ENCODE measurements at places on chromosomes 12 and 14.

DNA sequence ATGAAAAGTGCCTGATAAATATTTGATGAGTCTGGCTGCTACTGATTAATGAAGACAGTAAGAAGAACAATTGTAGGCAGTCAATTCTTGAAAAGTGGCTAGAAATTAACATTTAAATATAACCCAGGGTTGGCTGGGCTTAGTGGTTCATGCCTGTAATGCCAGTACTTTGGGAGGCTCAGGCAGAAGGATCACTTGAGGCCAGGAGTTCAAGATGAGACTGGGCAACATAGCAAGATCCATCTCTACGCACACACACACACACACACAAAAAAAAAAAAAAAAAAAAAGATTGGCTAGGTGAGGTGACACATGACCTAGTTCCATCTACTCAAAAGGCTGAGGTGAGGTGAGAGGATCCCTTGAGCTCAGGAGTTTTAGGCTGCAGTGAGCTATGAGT is 7.9 kb upstream of the PLBD1 start:
- no peak for DNase-seq

- no peak for DNase-seq
Measured at GRCh38 chr14:53951627-53952303, 4.9 kb downstream of the BMP4 start.

GRCh38 chr12:4151362-4152121 is 122.0 kb upstream of the CCND2 start:
- no peak for DNase-seq

- no peak for DNase-seq
Measured at GRCh38 chr12:53103860-53104305, 597 bp downstream of the SOAT2 start.

GRCh38 chr14:81301371-81301770 is 80.6 kb upstream of the GTF2A1 start:
- DNase-seq, result no peak

DNA sequence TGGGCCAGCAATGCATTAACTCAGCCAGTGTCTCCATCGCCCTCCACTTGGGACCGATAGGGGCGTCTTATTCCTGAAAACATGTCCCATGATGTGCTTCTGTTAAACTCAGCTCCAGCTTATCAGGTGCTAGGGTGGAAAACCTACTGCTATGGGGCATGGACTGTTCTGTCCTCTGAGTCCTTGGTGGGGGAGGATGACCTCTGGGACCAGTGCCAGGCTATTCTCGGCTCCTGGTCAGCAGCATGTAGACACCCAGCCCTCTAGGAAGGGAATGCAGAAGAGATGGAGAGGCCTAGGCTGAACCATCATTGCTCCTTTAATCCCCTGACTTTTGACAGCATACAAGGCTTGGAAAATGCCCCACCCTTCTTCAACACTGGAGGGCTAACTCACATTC is 486.2 kb downstream of the MED13L start:
- DNase-seq, result no peak

DNA sequence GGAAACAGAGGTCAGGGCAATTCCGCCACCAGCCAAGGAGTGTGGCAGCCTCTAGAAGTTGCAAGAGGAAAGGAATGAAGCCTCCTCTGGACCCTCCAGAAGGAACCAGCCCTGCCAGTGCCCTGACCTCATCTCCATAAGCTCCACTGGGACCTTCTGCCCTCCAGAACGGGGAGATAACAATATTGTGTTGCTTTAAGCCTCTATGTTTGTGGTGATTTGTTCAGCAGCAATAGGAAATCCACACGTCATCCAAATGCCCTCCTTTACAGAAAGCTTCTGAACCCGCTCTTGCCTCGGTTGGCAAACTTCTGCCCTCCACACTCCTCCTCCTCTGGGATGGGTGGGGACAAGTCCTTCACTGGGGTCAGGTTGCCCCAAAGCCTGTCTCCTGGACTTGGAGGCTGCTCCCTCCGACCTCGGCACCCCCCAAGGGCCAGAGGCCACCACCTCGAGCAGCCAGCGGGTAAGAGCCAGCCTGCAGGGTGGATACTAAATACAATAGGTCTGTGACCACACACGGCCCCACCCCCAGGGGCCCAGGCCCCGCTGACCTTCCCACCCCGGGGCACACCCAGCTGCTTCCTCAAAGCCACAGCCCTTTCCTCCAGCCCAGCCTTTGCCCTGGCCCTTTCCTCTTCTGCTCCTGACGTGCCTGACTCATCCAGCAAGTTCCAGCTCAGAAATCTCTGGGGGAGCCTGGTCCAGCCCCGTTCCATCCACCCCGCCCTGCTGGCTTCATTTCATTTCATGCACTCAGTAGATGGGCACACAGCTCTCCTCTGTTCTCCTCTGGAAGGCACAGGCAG is 58.7 kb upstream of the NCOR2 start:
- DNase-seq, result no peak

DNA sequence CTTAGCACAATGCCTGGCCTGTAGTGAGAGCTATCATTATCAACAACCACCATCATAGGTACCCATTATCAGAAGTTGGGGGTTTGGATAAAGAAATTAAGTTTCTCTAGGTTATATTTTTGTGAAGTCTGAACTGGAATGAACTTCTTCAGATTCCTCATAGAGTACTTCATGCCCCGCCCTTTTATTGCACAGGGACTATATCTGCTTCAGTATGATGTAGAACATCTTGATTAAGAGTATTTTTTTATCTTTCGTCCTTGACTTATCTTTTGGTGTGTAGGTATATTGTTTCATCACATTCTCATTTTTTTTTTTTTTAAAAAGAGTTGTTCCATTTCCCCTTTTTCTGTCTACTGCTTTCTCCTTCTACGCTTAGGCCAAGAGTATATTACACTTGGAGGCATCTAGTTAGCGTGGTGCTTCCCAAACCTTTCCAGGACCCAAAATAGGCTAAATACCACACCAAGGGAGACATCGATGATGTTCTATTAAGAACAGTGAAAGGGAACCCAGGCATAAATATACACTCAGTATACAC is 467.5 kb downstream of the ZFP36L1 start:
- no peak for DNase-seq

- DNase-seq, result no peak
Measured at GRCh38 chr12:12661086-12661856, 34.7 kb downstream of the GPR19 start.

DNA sequence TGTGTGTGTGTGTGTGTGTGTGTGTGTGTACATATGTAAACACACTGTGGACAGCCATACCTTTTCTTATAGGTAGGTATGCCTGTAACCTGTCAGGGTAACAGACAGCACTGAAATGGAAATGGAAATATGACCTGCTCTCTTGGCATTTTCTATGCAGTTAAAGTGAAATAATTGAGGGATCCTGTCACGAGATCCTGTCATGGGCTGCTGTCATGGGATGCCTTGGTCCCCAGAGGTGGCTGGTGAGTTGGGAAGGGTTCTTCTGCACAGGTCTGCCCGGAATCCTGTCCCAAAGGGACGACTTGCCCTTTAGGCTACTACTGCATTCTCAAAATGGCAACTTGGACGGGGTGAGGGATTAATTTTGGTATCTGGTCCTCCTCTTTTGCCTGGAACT is 47.3 kb downstream of the ELK3 start:
- DNase-seq, result no peak

GRCh38 chr14:55451398-55451797 is 11.0 kb upstream of the TBPL2 start:
- no peak for DNase-seq

DNA sequence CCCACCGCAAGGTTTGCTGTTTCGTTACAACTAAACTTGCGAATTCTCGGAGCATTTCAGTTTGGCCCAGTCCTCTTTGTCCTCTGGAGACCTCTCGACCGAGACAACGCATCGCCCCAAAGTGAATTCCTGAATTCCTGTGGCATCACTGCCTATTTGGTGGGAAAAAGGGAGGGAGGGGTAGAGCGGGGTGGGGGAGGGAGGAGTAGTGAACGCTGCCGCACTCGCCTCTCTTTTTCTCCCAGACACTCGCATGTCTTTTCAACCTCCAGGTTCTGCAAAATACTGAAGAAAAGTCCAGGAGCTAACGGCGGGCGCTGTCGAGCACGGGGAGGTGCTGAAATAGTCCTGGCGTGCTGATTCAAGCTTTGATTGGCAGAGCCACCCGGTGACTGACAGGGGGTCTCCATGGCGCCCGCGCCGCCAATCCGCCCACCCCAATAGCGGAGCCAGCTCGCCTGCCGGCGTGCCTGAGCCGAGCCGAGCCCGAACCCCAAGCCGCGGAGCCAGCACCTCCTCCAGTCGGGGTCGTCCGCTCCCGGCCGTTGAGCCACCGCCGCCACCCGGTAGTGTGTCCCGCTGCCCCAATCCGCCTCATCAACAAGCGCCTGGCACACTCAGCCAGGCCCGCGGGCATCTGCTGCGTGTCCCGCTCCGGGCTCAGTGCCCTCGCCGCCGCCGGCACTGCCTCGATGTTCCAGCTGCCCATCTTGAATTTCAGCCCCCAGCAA is at the start of gene SIX6:
SIX6 (plus strand) TSS at position 440 of the 731 bp plus-strand sequence; CDS start at position 693, 253 bp downstream.
- DNase-seq, result no peak

DNA sequence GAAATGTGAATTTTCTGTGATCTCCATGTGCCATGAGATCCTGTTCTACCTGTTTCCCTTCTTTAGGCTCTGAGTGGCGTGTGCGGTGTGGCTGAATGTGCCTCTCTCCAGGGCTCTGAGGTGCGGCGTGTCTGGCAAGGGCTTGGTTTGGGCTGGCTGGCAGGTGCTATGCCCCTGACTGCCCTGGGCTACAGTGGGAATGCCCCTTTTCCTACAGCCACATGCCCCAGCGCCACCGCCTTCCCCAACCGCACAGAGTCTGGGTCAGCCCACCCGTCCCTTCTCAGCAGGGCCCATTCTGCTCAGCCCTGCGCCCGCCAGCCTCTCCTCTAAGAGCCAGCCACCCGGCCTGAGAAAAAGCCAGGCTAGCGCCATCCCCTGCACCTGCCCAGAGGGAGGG is 24.7 kb downstream of the BTBD6 start:
- DNase-seq, result no peak

DNA sequence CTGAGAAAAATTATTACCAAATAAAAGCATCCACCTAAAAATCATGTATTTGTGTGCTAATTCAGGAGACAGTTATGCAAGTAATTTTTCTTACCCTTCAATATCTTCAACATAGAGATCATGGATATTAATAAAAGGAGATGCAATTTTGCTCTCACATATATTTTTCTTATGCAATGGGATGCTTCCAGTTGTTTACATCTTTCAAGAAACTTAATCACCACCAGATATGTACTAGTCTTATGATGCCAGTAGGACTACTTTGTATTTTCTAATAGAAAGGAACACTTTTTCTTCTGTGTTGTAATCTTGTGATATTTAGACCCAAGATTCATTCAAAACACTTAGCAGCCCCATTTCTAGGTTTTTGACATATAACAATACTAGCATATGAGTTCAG is 107.6 kb downstream of the NAV3 start:
- no peak for DNase-seq

DNA sequence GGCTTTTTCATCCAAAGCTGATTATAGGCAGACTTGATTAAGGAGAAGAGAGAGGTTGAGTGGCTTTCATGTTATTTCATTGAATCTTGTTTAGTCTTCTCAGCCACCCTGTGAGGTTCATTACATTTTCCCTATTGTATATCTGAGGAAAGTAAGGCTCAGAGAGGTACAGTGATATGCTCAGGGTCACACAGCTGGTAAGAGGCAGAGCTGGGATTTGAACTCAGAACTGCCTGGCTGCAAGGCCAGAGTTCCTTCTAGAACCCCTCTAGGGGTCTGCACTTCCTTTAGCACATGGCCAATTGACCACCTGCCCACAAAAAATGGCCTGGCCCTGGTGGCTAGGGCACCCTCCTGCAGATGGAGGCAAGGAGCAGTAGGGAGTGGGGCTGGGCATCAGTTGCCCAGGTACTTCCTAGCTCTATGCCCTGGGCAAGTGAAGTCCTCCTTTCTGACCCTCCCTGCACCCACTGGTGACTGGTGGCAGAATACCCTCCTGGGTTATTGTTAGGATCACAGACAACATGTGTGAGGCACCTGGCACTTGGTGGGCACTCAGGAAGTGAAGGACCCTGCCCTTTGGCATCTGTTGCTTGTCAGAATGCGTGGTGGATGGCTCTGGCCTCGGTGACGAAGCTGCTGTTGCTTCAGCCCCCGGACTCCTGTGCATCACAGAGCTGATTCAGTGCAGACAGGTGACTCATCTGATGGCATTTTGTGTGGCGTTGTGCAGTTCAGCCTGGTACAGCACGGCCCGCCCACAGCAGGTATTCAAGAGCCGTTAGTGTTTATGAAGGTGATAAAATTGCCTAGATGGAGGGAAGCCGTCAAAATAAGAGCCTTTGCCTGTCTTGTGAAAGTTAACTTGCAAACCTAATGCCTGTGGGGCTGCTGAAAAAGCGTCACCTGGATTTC is 115.8 kb downstream of the SLC25A47 start:
- peak; percentile 55 for DNase-seq

DNA sequence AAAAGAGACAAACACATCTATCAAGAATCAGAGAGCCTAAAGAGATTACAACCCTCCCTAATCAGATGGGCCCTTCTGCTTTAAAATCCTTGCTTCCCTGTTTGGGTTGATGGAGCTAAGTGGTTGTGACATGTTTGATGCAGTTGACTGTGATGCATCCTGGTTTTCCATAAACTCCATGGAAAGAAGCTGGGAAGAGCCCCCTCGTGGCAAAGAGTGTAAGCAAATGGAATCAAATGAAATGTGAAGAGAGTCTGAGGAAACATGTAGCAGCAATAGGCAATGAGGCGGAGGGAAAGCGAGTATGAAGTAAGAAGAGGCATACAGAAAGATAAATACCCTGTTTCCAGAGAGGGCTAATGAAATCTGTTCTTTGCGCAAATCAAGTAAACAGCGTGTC is 70.4 kb upstream of the SLCO1C1 start:
- no peak for DNase-seq

- no peak for DNase-seq
Measured at GRCh38 chr14:75769047-75769685, 108.1 kb downstream of the TTLL5 start.

GRCh38 chr12:1525858-1526257 is 68.5 kb downstream of the FBXL14 start:
- no peak for DNase-seq

DNA sequence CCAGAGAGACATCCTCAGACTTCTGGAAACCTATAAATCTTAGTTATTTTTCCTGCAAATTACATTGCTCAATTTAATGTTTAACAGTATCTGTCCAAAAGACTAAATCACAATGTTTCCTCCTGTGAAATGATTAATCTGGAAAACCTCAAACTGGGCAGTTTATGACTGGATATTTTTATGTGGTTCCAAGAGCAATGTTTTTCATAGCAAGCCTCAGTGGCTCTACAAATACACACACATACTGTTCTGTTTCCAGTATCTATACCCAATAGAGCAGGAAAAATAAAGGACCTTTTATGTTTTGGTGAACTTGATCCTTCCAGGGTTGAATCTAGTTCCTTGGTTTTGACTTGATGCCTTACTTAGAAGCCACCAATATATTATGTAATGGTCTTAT is 9.2 kb downstream of the NID2 start:
- no peak for DNase-seq

- DNase-seq, result no peak
Measured at GRCh38 chr14:55381040-55381439, 30.6 kb downstream of the ATG14 start.

- DNase-seq, result no peak
Measured at GRCh38 chr12:43316520-43316919, 235.5 kb downstream of the ADAMTS20 start.

All from stimulated activated naive CD8-positive, alpha-beta T cell treated with anti-CD3 and anti-CD28 coated beads, Interleukin-15, amount 100 ng/mL, for 72 hours (primary cell).